NCI-H1436 (cell line): ENCODE measurements at places on chromosomes 1 and 21.

DNA sequence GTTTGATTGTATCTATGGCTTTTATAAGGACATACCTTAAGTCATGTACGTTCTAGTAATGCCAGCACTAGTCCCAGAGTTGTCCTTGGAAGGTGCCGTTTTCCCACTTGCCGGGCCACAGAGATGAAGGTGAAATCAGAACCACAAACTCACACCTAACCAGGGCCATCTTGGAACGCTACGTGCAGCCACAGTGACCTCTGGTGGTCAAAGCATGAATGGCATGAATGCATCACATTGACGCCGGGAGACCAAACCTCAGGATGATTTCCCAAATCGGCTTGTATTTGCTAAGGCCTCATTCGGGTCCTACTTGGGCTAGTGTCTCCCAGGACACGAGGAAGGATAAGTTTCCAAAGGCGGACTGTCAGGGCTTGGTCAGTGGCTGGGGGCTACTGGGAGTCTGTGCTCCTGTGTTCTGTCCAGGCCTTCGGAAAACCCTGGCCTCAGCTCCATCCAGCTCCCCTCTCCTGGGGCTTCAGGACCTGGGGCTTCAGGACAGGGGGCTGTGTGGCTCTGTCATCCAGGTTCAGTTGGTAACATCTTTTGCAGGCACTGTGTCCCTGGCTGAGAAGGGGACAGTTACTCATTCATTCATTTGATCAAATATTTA, 260.5 kb downstream of the PRDM2 start:
- DNase-seq, result peak; percentile 53

DNA sequence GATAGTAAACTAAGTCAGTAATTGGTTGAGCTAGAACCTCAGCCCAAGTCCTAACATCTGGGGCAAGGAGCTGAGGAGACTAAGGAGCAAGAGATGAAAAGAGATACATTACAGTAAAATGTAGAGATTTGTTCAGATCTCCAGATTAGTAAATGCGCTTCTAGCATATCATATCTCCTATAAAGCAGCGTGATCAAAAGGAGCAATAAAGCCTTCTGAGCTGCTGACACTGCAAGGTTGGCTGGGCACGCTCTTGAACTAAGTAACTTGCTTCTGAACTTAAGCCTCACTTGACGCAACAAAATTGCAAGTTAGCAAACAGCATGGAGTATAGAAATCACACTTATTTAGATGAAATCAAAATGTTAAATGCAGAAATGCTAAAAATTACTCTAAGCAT, 80.9 kb downstream of the LRRC53 start:
- DNase-seq, result no peak

GRCh38 chr1:30888391-30888790, 20.2 kb downstream of the SDC3 start:
- no peak for DNase-seq

GRCh38 chr1:82819234-82819633, 1018.5 kb downstream of the ADGRL2 start:
- DNase-seq, result no peak
